Breast epithelium (tissue), 4 donors: ENCODE measurements at places on chromosomes 4 and X. TPM values are rescaled to one million over a fixed set of nuclear protein-coding genes. Genes with fewer than 3 reads are reported as not detected.

DACH2 gene
- total RNA-seq = not detected

GRCh38 chrX:8179656-8180055 is 8.6 kb upstream of the VCX2 start:
- DNase-seq = no peak
- H3K4me1 ChIP-seq = no peaks in the 10 kb centered on the region
- H3K27ac ChIP-seq = no peak overlapping the region
- no peak overlapping the region for H3K4me3 ChIP-seq
- H3K36me3 ChIP-seq = no peaks in the 10 kb centered on the region
- no peaks in the 10 kb centered on the region for H3K27me3 ChIP-seq

SHISA3 gene
- total RNA-seq = 3.8 TPM

DNA sequence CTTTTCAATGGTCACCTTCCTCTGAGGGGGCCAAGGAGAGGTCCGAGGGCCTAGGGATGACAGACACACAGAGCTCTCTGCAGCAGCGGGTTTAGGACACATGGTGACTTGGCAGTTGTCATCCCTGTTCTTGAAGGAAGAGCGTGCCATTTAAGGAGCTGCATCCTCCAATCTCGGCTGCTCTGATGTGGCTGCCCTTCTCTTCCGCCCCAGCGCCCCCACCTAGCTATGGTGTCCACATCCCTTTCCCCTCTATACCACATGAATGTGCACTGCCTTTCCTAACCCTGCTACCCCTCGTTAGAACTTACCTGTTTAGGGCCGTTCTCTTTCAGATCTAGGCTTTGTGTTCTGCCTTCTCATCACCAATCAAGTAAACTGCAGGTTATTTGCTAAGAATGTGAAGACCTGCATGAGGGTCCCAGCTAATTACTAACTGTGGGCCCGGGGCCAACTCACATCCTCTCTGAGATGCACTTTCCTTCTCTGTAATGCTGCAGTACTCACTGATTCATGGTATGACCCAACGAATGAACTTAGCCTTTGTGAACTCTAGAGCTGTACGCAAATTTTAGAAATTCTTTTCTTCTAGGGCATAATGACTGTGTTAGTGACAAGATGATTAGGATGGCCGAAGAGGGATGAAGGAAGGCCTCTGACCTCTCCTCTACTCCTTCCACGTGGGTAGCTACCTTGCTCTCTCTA is 38.2 kb downstream of the CHST7 start:
- H3K27me3 ChIP-seq = no peaks in the 10 kb centered on the region
- no peak overlapping the region for H3K27ac ChIP-seq
- no peaks in the 10 kb centered on the region for H3K36me3 ChIP-seq
- H3K4me1 ChIP-seq = no peaks in the 10 kb centered on the region
- no peak for DNase-seq

XK gene
- 0.66 TPM for total RNA-seq

GRCh38 chr4:105058177-105058812 is 88.4 kb upstream of the TET2 start:
- no peaks in the 10 kb centered on the region for H3K4me1 ChIP-seq
- no peak for DNase-seq
- H3K4me3 ChIP-seq = no peak overlapping the region
- no peak overlapping the region for H3K27ac ChIP-seq

DNA sequence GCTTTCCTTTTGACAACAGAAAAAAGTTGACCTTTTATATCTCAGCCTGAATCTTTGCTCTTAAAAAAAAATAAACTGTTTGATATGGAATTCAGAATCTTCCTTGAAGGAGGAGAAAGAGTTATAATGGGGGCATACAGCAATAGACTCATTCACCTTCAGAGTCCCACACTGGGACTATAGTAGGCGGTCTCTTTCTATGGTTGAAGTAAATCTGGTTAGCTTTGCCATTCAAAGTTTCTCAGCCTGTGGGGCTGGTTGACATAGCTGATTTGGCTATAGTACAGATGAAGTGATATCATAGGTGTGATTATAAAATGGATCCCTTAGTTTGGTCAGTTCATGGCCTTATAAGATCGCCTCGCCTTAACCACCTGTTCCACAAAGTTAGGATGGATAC is 156.2 kb downstream of the SH2D1A start:
- no peak overlapping the region for H3K27ac ChIP-seq
- no peaks in the 10 kb centered on the region for H3K4me1 ChIP-seq
- no peak for DNase-seq
- no peaks in the 10 kb centered on the region for H3K36me3 ChIP-seq
- H3K27me3 ChIP-seq = peaks cover 9% of the 10 kb centered on the region

UNC5C gene
- 20.9 TPM for total RNA-seq

- H3K36me3 ChIP-seq = no peaks in the 10 kb centered on the region
- H3K4me3 ChIP-seq = no peak overlapping the region
- no peaks in the 10 kb centered on the region for H3K4me1 ChIP-seq
- peak overlapping the region; percentile 73 for H3K27ac ChIP-seq
Measured at GRCh38 chr4:158182736-158183135, 9.9 kb upstream of the GASK1B start.

CXCL8 gene
- total RNA-seq = 2.6 TPM

ATOH1 gene
- not detected for total RNA-seq

CPLX1 gene
- 1.2 TPM for total RNA-seq

- no peaks in the 10 kb centered on the region for H3K27me3 ChIP-seq
- H3K4me1 ChIP-seq = no peaks in the 10 kb centered on the region
- DNase-seq = no peak
- no peak overlapping the region for H3K4me3 ChIP-seq
- H3K36me3 ChIP-seq = no peaks in the 10 kb centered on the region
Measured at GRCh38 chr4:64738240-64738639, 329.0 kb upstream of the TECRL start.

YTHDC1 gene
- 79.7 TPM for total RNA-seq

DNA sequence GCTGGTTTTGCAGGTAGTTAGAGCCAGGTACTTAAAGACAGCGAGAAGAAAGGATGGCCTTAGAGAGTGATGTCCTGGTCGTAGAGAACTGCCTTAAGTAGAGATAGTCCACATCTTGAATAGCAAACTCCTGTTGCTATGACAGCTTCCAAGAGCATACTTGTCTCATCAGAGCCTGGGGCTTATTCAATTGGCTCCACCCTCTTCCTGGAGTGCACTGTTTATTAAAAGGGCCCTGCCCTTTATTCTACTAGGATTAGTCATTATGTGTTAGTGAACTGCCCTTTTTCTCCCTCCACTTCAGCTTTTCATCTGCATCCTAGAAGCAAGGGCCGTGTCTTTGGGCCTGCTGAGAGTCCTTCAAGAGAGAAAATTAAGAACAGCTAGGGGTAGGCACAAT is 94.5 kb upstream of the EOLA2 start:
- H3K4me3 ChIP-seq = no peak overlapping the region
- H3K27ac ChIP-seq = no peak overlapping the region
- H3K36me3 ChIP-seq = no peaks in the 10 kb centered on the region

- no peak for DNase-seq
- H3K4me3 ChIP-seq = no peak overlapping the region
- no peaks in the 10 kb centered on the region for H3K27me3 ChIP-seq
- no peaks in the 10 kb centered on the region for H3K36me3 ChIP-seq
- H3K27ac ChIP-seq = no peak overlapping the region
Measured at GRCh38 chrX:36974911-36975310, 33.3 kb upstream of the FAM47C start.

GRCh38 chr4:167721617-167722486 is 370.5 kb upstream of the ANXA10 start:
- H3K4me3 ChIP-seq = no peak overlapping the region
- no peak overlapping the region for H3K27ac ChIP-seq
- no peaks in the 10 kb centered on the region for H3K4me1 ChIP-seq

ARMCX4 gene
- 20.3 TPM for total RNA-seq

IL9R gene
- 0.44 TPM for total RNA-seq

GIMD1 gene
- total RNA-seq = not detected

DNA sequence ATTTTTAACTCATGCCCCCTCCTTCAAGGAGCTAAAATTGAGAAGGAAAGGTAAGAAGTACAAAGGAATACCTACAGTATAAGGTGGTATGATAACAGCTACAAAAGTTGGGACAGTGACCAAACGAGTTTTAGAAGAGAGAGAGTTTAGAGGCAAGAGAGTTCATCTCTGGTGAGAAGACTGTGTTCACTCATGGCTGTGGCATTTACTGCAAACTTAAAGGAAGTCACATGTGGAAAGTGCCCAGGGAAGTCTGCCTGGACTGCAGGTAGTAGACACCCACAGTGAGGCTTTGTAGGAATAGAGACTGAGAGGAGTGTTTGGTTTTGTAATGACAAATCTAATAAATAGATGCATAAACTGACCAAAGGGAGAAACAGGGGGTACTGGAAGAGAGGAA is 493.5 kb downstream of the IL15 start:
- H3K4me1 ChIP-seq = no peaks in the 10 kb centered on the region
- no peak overlapping the region for H3K4me3 ChIP-seq
